ENCODE measurements at places on chromosomes 16 and 17. TPM values are rescaled to one million over a fixed set of nuclear protein-coding genes. Genes with fewer than 3 reads are reported as not detected.

TEKT1 gene
- total RNA-seq = not detected

TBC1D24 gene
- total RNA-seq = 6.3 TPM

KRT28 gene
- total RNA-seq = not detected

PRAC2 gene
- total RNA-seq = not detected

KRTAP1-1 gene
- total RNA-seq = not detected

Measured in placental epithelial cell (primary cell).